Nucleus accumbens (tissue), 56 donors: ENCODE measurements at places on chromosomes 6 and 20.

DNA sequence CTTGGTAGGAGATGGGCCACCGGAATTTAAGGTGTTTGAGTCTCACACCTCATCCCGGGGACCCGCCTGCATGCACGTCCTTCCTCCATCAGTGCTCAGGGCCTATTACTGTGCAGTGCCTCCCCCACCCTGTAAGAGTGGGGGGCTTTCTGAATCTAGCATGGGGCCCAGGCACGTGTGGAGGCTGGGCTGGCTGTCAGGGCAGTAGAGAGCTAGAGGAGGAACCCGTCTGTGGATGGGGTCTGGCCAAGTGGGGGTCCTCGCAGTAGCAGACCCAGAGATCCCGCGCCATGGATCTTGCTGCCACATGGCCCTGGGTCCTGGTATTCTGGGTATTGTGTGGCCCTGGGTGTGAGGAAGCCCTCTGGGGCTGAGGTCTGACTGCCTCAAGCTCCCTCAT is 42.9 kb downstream of the SRC start:
- no peak for DNase-seq

- DNase-seq = no peak
These were observed 164.8 kb downstream of the MRPL14 start for GRCh38 chr6:43962458-43962857.

GRCh38 chr20:55205665-55206064 is 730.3 kb downstream of the DOK5 start:
- no peak for DNase-seq

- DNase-seq = no peak
These were observed 71.4 kb upstream of the PBOV1 start for GRCh38 chr6:138289739-138290138.

DNA sequence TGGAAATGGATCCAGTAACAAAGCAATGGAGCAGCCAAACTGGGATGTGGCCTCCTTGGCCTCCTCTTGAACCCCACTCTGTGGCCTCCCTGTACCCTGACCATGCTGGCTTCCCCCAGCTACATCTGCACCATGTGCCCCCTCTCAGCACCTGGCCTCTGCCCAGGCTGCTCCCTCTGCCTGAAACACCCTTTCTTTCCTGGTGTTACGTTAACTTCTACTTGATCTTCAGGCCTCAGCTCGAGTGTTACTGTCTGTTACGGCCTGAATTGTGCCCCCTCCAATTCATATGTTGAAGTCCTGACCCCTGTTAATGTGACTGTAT is 30.2 kb downstream of the NOL4L start:
- DNase-seq = no peak

- DNase-seq = no peak
These were observed 49.6 kb downstream of the DCBLD1 start for GRCh38 chr6:117531809-117532725.

- no peak for DNase-seq
These were observed 147.4 kb upstream of the BEND6 start for GRCh38 chr6:56807326-56807988.

DNA sequence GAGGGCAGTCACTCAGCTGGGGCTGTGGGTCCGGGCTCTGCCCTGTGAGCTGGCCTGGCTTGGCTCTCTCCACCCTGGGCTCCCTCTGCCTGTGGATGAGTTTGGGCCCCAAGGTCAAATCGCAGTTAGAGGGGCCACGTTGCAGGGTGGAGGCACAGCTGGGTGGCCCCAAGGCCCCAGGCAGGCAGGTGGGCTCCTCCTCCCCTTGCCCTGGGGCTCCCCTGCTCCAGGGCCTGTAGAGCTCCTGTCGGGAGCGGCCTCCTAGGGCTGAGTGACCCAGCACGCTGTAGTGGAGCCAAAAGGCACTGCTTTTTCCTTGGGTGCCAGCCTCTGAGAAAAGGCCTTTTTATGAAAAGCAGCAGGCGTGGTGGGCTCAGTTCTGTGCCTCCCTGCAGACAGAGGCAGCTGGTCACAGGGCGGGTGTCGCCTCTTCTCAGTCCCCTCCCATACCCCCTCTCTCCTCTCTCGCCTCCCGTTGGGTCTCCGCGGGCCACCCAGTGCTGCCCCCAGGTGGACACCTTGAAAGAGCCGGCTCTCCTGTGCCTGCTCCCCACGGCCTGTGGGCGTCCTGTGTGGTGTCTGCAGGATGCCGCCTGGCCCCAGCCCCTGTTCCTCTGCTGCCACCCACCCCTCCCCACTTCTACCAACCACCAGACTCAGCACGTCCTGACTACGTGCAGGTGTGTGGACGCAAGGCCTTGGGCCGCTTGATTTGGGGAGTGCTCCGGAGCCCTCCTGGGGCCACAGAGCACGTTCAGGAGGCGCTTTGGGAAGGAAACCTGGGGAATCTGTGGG is 13.2 kb downstream of the SS18L1 start:
- DNase-seq = no peak

- no peak for DNase-seq
These were observed 10.5 kb downstream of the NKX2-2 start for GRCh38 chr20:21503345-21503744.

- DNase-seq = peak; percentile 18
These were observed 10.4 kb upstream of the BPI start for GRCh38 chr20:38293491-38294065.

GRCh38 chr6:161679980-161680538 is 406.2 kb upstream of the AGPAT4 start:
- DNase-seq = no peak

DNA sequence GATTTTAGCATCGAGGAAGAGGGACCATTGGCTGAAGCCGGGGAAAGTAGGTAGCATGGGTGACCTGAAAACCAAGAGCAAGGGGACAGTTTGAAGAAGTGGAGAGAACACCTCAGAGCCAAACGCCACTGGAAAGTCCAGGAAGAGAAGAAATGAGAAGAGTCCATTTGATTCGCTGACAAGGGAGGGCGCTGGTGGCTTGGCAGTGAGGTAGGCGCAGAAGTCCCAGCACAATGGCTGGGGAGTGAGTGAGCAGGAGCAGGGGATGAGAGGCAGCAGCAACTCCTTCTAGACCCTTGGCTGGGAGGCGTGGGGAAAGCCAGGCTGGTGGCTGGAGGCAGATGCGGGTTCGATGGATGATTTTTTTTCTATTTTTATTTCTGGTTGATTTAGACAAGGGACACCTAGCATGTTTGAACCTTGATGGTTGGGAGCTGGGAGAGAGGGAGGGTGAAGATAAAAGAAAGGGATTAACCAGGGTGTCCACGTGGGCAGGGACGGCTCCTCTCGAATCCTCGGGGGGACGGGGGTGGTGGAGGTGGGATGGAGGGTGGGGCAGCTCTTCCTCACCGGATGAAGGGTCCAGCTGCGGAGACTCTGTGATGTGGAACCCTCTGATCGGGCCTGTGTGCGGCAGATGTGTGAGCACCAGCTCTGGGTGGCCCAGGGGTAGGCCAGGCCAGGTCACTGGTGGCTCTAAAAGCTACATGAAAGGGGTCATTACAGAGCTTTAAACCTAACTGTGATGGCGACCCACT is 164.2 kb downstream of the NFATC2 start:
- no peak for DNase-seq
